T-helper 17 cell (primary cell): ENCODE measurements at places on chromosomes 7 and 10. TPM values are rescaled to one million over a fixed set of nuclear protein-coding genes. Genes with fewer than 3 reads are reported as not detected.

UBTD1 gene
- 1.1 TPM for total RNA-seq

NXPH1 gene
- not detected for total RNA-seq

OR2A1 gene
- not detected for total RNA-seq

FFAR4 gene
- total RNA-seq: not detected

COL17A1 gene
- total RNA-seq: not detected

IFIT1B gene
- total RNA-seq: not detected

CTAGE8 gene
- 1.6 TPM for total RNA-seq

DOCK4 gene
- 0.18 TPM for total RNA-seq

STARD3NL gene
- 14.1 TPM for total RNA-seq

MRC1 gene
- 0.07 TPM for total RNA-seq
